ENCODE measurements at places on chromosomes 2 and 18. TPM values are rescaled to one million over a fixed set of nuclear protein-coding genes. Genes with fewer than 3 reads are reported as not detected.

GRCh38 chr2:85583667-85584353 is 421 bp upstream of the VAMP5 start:
- DNase-seq = no peak

ACTG2 gene
- total RNA-seq = 637 TPM

DNA sequence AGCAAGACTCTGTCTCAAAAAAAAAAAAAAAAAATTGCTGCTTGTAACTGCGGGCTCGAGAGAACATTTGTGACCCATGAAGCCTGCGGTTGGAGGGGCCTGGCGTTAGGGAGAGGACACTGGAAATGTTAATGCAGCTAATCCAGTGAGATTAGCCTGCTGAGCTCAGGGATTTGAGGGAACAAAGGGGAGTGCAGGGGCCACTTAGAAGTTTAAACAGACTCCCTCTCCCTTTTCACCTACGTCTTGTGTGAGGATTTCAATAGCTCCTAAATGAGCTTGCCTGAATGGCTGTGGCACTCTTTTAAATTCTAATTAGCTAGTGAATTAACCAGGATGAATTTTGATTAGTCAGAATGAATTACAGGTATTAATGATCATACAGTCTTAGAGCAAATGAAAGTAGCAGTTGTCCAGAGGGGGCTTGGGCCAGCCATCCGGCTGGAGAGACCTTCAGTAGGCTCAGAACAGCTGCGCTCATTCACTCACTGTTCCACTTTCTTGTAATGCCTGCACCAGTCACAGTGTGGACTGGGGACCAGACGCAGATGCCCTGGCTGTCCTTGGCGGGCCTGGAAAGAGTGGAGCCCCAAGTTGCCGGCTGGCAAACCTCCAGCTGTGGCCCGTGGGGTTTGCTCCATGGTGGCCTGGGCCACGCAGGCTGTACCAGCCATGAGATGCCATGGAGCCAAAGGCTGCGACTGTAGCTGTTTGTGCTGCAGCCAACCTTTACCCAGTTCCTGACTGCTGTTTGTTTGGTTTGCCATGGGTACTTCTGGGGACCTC is 20.8 kb downstream of the LDLRAD4 start:
- DNase-seq = no peak

- no peak for DNase-seq
These were observed 180.0 kb downstream of the NAPG start for GRCh38 chr18:10705786-10706185.

DNA sequence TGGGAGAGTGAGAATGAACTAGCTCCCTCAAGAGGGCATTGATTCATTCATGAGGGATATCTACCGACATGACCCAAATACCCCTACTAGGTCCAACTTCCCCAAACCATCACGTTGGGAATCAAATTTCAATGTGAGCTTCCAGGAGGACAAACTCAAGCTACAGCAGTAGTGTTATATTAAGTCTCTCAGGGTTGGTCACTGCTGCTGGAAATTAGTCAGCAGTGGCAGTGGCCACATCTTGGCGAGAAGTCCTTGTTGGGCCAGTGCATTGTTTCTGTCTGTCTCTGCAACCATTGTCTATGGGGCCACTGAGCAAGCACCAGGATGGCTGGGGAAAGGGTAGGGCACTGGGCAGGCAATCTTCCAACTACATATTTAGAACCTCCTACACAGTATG is 47.5 kb downstream of the THUMPD2 start:
- DNase-seq = no peak

DNA sequence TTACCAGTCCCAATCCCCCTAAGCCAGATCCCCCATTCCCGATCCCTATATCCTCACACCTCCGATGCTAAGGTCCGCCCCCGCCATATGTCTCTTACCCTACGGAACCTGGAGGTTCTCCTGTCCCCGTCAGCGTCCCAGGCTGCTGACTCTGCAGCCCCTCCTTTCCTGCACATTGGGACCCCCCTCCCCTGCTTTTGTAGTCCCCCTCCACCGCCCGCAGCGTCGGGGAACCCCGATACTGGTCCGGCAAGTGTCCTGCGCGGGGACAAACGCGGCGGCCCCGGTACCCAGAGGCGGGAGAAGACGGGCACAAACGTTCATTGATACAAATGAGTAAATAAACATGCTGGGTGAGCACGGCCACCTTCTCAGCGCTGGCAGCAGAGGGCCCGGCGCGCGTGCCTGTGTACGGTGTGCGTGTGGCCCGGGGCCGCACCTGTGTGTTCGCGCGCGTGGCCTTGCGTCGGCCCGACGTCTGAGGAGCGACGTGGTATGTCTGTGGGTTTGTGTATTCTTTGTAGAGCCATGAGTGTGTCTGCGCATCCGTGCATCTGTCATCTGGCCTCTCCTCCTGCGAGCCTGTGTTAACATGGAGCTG is 2.0 kb upstream of the CYP26B1 start:
- DNase-seq = no peak

FKBP1B gene
- total RNA-seq = 5.1 TPM

DNA sequence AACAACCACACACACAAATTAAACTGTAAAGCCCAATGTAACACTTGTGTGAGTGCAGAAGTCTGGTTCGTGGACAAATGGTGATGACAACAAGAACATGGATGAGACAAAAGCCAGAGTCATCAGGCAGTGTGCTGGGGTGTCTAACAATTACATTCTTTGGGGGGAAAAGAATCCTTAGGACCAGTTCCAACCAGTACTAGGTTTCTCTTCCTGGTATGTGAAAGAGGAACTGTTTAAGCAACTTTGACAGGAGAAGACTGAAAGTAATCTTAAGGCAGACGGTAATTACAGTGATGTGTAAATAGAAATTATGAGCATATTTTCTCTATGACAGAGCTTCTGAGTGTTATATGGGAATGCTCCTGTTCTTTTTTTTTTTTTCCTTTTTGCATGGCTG is 133.4 kb downstream of the AFF3 start:
- DNase-seq = no peak

DNA sequence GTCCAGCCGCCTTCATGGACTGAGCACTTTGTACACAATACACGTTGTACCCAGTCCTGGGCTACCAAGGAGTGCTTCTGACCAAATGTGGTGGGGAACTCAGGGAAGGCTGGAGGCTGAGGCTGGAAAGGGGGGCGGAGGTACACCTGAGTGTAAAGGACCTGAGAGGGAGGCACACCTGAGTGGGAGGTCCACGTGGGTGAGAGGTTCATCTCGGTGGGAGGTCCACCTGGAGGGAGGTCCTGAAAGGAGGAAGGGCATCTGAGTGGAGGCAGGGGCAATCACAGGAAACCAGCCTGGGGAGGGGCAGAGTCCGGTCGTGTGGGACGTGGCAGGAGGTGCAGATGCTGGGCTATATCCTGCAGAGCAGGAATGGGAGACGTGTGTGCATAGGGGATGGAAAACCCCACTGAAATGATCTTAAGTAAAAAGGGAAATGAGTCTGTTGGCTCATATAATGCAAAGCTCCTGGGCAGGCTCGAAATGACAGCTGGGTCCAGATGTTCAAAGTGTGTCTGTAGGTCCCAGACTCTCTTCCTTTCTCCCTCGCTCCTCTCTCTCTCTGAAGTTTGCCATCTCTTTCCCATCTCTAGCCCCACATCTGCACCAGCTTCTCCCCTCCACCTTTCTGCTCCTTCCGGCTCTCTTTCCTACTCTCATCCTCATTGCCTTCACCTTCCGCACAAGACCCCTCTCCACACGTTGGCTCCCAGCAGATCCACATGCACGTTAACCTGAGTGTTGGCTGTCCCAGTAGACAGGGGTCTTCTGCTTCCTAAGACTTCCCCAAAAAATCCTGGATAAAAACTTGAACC is 137.7 kb downstream of the PXDN start:
- DNase-seq = no peak

ANKRD30BL gene
- total RNA-seq = 0.26 TPM

POTEJ gene
- total RNA-seq = not detected

GRCh38 chr2:171316220-171316619 is 117.6 kb downstream of the METTL8 start:
- no peak for DNase-seq

RGPD3 gene
- total RNA-seq = 1.6 TPM

ZNF521 gene
- total RNA-seq = 58.3 TPM

TTR gene
- total RNA-seq = not detected

GDF7 gene
- 2.2 TPM for total RNA-seq

C2orf49 gene
- 28.0 TPM for total RNA-seq

DNA sequence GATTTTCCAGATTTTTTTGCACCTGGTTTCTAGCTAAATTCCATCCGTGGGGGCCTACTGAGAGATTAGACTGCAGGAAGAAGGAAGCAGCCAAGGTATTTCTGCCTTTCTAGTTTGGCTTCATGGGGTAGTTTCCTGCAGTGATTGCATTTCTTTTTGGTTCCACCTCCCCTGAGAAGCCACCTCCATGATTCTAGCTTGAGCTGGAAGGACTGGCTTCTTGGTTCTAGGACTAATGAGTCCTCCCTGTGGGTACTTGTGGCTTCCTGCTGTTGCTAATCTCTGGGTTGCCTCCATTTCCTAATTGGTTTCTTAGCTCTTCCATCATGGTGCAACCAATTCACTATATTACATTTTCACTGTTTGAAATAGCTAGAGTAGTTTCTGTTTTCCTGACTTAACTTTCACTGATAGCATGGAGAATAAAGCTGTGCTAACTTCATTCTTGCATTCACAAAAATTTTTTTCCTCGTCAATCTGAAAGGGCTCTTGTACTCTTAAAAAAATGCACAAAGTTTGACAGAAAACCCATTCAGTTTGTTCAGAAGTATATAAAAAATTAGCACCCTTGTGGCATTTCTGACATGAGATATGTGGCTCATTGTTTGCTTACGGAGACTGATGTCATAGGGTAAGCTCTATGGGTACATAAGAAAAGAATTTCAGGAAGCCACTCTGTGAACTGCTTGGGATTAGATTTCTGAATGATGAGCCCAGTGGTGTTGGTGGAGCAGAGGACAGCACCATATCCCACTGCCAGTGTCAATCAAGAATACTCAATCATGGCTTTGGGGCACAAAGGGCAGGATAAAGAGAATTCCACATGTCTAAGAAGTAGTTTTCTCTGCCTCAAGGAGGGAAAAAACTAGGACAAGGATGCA is 242.8 kb upstream of the RBMS1 start:
- DNase-seq = no peak

GRCh38 chr2:80068038-80068731 is 236.4 kb downstream of the LRRTM1 start:
- DNase-seq = no peak

- no peak for DNase-seq
These were observed 487.6 kb downstream of the TMEM182 start for GRCh38 chr2:103249462-103249861.

- no peak for DNase-seq
These were observed 5.3 kb upstream of the MOCOS start for GRCh38 chr18:36181898-36182506.

- no peak for DNase-seq
These were observed 287.9 kb downstream of the PDE11A start for GRCh38 chr2:177784745-177785067.

GRCh38 chr2:231533777-231534125 is 3.5 kb upstream of the NMUR1 start:
- no peak for DNase-seq

- no peak for DNase-seq
These were observed 72.1 kb downstream of the TBR1 start for GRCh38 chr2:161488131-161488699.

RIT2 gene
- 0.48 TPM for total RNA-seq

DNA sequence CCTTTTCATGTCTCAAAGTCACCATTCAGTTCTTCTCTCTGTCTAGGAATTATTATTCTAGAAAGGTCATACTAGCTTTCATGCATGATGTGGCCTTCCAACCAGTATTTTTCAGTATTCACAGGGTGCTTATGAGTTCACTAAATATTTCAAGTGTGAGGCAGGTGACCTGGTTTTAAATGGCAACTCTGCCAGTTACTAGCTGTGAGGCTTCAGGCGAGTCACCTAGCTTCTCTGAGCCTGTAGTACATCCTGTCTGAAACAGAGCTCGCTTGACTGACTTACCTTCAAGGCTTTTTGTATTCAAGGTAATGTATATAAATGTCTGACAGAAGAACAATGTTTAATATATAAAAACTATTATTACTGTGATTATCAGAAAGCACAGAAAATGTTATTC is 19.4 kb upstream of the ACVR1 start:
- no peak for DNase-seq

GRCh38 chr2:215883799-215884198 is 129.6 kb downstream of the MREG start:
- no peak for DNase-seq

DNA sequence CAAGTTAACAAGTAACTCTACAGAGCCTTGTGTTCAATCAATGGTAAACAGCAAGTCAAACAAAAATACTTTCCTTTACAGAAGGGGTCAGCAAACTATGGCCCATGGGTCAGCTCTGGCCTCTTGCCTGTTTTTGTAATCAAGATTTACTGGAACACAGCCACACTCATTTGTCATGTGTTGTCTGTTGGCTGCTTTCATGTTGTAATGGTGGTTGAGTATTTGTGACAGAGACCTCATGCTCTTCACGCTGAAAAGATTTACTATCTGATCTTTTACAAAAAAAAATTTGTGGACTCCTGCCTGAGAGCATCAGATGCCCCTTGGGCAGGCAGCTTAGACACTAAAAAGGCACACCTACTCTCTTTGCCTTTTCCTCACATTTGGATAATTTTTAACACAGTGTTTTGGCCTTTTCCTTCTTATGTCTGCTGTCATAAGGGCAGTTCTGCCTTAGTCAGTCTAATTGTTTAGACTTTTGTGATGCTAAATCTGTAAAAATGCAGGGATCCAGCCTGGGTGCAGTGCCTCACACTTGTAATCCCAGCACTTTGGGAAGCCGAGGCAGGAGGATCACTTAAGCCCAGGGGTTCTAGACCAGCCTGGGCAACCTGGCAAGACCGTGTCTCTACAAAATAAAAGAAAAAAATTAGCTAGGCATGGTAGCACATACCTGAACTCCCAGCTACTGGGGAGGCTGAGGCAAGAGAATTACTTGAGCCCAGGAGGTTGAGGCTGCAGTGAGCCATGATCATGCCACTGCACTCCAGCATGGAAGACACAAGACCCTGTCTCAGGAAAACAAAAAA is 18.3 kb downstream of the IL1B start:
- DNase-seq = no peak

CYS1 gene
- total RNA-seq = 7.2 TPM

DNA sequence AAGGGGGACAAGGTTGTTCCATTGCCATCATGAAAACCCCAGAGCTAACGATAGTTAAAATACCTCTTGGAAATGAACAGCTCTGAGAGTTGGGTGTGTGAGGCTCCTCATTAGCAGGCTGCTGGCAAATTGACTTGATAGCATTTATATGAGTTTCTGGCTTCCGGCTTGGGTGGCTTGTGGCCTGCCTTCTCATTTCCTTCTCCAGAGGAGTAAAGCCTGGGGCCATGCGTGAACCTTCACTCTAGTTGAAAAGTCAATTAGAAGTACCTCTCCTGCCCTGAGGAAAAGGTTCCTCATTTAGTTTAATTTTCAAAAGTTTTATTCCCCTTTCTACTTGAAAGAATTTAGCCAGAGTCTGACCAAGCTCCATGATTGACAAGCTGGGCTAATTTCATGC is 67.1 kb downstream of the MGAT5 start:
- DNase-seq = no peak

- DNase-seq = no peak
These were observed 36.0 kb downstream of the CSRNP3 start for GRCh38 chr2:165505514-165505913.
